NCI-H460 (cell line): ENCODE measurements at places on chromosomes 1 and 21. TPM values are rescaled to one million over a fixed set of nuclear protein-coding genes. Genes with fewer than 3 reads are reported as not detected.

DNA sequence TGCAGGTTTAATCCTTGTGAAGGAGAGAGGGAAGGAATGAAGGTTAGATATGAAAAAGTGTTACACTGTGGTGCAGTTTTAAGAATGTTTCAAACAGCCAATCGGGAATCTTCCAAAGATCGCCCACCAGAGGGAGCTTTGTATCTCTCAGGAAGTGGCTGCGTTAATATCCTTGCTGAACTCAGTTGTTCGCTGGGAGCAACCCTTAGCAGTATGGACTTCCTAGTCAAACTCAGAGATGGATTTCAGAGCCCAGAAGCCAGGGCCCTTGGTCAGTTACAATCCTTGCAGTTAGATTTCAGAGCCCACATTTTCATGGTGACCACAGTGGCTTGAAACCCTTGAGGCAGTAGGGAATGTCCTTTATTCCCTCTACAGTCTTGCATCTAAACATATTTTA lies 136.2 kb downstream of the NTNG1 start:
- DNase-seq = peak; percentile 16

DNA sequence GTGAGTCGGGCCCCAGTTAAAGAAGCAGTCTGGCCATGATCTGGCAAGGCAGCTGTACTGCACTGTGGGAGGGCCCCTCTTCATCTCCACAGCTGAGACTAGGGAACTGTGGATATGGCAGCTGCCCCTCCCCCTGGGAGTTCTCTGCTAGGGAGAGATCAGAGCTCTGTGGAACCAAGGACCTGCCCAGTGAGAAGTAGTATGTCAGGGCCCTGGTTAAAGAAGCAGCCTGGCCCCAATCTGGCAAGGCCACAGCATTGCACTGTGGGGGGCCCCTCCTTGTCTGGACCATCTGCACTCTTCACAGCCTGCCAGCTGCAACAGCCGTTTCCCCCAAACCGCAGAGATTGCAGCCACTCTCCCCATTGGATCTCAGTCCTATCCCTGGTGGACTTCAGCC lies 208.5 kb downstream of the DNAH14 start:
- no peak for DNase-seq

- DNase-seq = no peak
Observed at GRCh38 chr1:63991685-63992084, 211.7 kb upstream of the UBE2U start.

- DNase-seq = no peak
Observed at GRCh38 chr1:76833856-76834255, 33.4 kb upstream of the ST6GALNAC5 start.

- no peak for DNase-seq
Observed at GRCh38 chr1:48229317-48229716, 6.8 kb downstream of the SLC5A9 start.

DNA sequence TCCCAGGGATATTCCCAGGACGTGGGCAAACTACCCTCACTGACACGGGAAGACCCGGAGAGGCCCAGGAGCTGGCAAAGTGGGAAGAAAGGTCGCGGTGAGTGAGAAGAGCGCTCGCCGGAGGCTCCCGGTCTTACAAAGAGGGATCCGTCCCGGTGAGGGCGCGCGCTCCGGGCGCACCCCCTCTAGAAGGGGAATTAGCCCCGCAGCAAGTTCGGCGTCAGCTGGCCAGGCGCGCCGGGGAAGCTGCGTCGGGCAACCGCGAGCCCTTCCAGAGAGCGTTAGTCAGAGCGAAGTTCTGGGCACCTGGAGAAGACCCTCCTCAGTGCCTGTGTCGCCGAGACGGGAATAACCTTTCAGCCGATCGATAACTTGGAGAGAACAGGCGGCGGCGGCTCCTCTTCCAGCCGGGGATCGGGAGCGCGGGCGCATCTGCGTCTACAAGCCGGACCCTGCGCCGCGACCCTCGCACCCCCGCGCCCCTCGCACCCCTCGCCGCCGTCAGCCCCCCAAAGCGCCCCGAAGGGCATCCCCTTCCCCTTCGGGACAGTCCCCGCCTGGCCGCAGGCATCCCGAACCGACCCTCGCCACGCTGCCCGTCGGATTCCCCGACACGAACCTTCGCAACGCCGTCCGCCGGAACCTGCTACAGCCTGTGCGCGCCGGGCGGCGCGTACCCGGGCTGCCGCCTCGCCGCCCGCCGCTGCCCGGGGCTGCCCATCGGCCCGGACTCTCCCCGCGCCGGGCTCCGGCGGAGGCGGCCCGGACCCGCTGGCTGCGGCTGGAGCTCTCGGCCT lies 485 bp downstream of the SIPA1L2 start:
- DNase-seq = peak; percentile 17

GRCh38 chr1:167184081-167184480 lies 36.6 kb upstream of the POU2F1 start:
- DNase-seq = no peak

DNA sequence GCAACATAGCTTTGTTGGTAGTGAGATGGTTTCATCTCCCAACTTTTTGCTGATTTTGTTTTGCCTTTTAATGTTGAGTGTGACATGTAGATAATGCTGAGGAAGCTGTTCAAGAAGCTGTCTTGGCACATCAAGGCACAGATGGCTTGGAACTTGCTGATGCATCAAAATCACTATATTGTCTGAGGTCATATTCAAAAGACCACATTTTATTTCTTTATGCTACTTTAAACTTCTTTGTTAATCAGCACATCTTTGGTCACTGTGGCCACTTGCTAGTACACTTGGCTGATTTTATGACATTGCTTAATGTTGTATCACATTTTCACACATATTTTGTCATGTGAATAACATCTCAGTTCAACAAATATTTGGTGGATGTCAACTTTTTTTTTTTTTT lies 87.1 kb upstream of the BCL10 start:
- DNase-seq = no peak

Gene PARP1
- total RNA-seq = 82.3 and 103 TPM in 2 replicates

Gene GDAP2
- total RNA-seq = 16.5 and 18.6 TPM in 2 replicates
